A549 treated with CORT108297 at 1 μM for 4 hours (cell line): ENCODE measurements at places on chromosomes 3 and 15. TPM values are rescaled to one million over a fixed set of nuclear protein-coding genes. Genes with fewer than 3 reads are reported as not detected.

ASB14 gene
- not detected in 5 replicates for total RNA-seq

GREM1 gene
- total RNA-seq, result 7.8 to 15.8 TPM (median 8.0 TPM) in 5 replicates

CP gene
- total RNA-seq, result 3.8 to 8.1 TPM (median 5.3 TPM) in 5 replicates

ADAMTS7 gene
- 3.6 to 6.3 TPM (median 5.3 TPM) in 5 replicates for total RNA-seq

CHDH gene
- 1.9 to 2.6 TPM (median 2.5 TPM) in 5 replicates for total RNA-seq

PLA2G4D gene
- 0.03 TPM in 1 of 5 replicates, not detected in the others for total RNA-seq

NRG4 gene
- total RNA-seq, result 0.63 to 2.5 TPM (median 1.1 TPM) in 5 replicates

PPARG gene
- total RNA-seq, result 36.5 to 40.3 TPM (median 39.3 TPM) in 5 replicates

KIF7 gene
- 3.5 to 5.1 TPM (median 4.4 TPM) in 5 replicates for total RNA-seq

FBXO40 gene
- total RNA-seq, result not detected in 5 replicates

RYK gene
- total RNA-seq, result 26.1 to 37.5 TPM (median 29.5 TPM) in 5 replicates

TGM4 gene
- 0.03 to 0.10 TPM (median 0.04 TPM) in 5 replicates for total RNA-seq

ISG20 gene
- total RNA-seq, result 36.7 to 46.2 TPM (median 40.1 TPM) in 5 replicates

ROPN1 gene
- not detected in 5 replicates for total RNA-seq

AGTR1 gene
- total RNA-seq, result 0.31 to 0.60 TPM (median 0.40 TPM) in 5 replicates

SAMD7 gene
- total RNA-seq, result not detected in 5 replicates

HCN4 gene
- 0.22 to 0.35 TPM (median 0.32 TPM) in 5 replicates for total RNA-seq

CCDC33 gene
- total RNA-seq, result 4.0 to 8.0 TPM (median 7.2 TPM) in 5 replicates

KLHL25 gene
- 6.3 to 8.8 TPM (median 8.0 TPM) in 5 replicates for total RNA-seq

CNTN4 gene
- total RNA-seq, result not detected in 5 replicates

CYP8B1 gene
- total RNA-seq, result not detected in 5 replicates

KLHL6 gene
- not detected in 5 replicates for total RNA-seq

ERC2 gene
- 0.08 to 0.25 TPM (median 0.12 TPM) in 4 of 5 replicates, not detected in the other for total RNA-seq

SLC24A5 gene
- total RNA-seq, result not detected in 5 replicates

CEMIP gene
- 1.5 to 2.2 TPM (median 1.9 TPM) in 5 replicates for total RNA-seq

EEFSEC gene
- total RNA-seq, result 8.0 to 11.9 TPM (median 10.0 TPM) in 5 replicates

GPR62 gene
- total RNA-seq, result not detected in 5 replicates

XCR1 gene
- total RNA-seq, result not detected in 5 replicates

CHRNA5 gene
- 32.6 to 37.8 TPM (median 34.6 TPM) in 5 replicates for total RNA-seq

CBLB gene
- total RNA-seq, result 14.7 to 21.2 TPM (median 17.3 TPM) in 5 replicates

HCLS1 gene
- total RNA-seq, result 0.04 to 0.14 TPM (median 0.13 TPM) in 5 replicates

TIMP4 gene
- total RNA-seq, result 10.1 to 13.8 TPM (median 12.3 TPM) in 5 replicates

GANC gene
- total RNA-seq, result 5.5 to 7.4 TPM (median 6.9 TPM) in 5 replicates

MCTP2 gene
- not detected in 5 replicates for total RNA-seq

OR4F15 gene
- total RNA-seq, result not detected in 5 replicates

NCBP2 gene
- total RNA-seq, result 44.5 to 53.4 TPM (median 45.6 TPM) in 5 replicates

MYO5A gene
- 19.5 to 32.0 TPM (median 25.9 TPM) in 5 replicates for total RNA-seq

LRRIQ4 gene
- total RNA-seq, result not detected in 5 replicates

TPRG1 gene
- total RNA-seq, result 0.11 to 0.28 TPM (median 0.15 TPM) in 5 replicates

ANKUB1 gene
- 0.06 TPM in 1 of 5 replicates, not detected in the others for total RNA-seq

LEKR1 gene
- total RNA-seq, result 0.54 to 1.1 TPM (median 0.68 TPM) in 5 replicates

DPPA2 gene
- total RNA-seq, result not detected in 5 replicates

SPTBN5 gene
- 0.17 to 0.27 TPM (median 0.24 TPM) in 5 replicates for total RNA-seq

P4HTM gene
- total RNA-seq, result 12.4 to 21.3 TPM (median 19.6 TPM) in 5 replicates

CKMT1B gene
- total RNA-seq, result 3.1 to 4.2 TPM (median 3.8 TPM) in 5 replicates

ZBTB11 gene
- 9.5 to 10.8 TPM (median 10.0 TPM) in 5 replicates for total RNA-seq

KLHL40 gene
- total RNA-seq, result not detected in 5 replicates

CNTN6 gene
- total RNA-seq, result not detected in 5 replicates

GOLGA8K gene
- total RNA-seq, result 0.30 to 0.89 TPM (median 0.69 TPM) in 5 replicates

MUSTN1 gene
- total RNA-seq, result 0.19 to 0.28 TPM (median 0.21 TPM) in 3 of 5 replicates, not detected in the others
